ENCODE measurements at places on chromosomes 3 and 15.

DNA sequence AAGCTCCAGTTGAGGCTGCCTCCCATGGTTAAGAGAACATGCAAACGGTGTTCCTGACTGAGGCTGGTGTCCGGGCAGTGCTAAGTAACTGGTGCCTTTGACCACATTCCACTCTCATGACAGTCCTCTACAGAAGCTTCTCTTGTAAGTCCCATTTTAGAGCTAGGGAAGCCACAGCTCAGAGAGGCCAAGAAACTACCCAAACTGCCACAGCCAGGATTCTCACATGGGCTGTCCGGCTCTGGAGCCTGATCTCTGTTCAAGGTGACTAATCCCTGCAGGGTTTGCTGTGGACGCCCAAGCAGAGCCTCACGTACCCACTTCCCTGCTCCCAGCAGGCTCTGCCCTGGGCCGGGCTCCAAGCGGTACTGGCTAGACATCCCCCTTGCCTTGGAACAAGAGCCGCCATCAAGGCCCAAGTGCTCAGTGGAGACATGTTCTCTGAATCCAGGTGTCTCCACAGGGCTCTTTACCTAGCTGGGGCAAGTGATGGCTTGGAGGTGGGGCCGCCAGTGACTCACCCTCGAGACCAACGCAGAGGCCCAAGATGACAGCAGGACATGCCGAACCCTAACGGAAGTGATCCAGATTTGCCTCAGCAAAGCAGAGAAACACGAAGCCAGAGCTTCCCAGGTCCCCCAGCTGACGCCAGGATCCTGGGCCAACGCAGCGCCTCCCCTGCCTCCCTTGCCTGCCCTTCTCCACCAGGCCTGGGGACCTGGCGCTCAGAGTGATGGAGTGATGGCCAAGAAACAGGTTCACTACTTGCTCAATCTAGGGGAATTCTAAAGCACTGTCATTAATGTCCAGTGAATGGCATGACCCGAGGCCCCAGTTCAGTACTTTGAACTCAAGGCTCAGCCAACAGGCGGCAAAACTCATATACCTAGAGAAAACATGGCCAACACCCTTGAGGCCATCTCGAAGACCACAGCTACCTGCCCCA, 24.4 kb downstream of the KLHL25 start:
- no peak for DNase-seq

DNA sequence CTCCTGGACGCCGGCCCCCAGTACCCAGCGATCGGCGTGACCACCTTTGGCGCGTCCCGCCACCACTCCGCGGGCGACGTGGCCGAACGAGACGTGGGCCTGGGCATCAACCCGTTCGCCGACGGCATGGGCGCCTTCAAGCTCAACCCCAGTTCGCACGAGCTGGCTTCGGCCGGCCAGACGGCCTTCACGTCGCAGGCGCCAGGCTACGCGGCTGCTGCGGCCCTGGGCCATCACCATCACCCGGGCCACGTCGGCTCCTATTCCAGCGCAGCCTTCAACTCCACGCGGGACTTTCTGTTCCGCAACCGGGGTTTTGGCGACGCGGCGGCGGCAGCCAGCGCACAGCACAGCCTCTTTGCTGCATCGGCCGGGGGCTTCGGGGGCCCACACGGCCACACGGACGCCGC, 956 bp downstream of the ZIC1 start:
- DNase-seq = no peak

GRCh38 chr3:156787926-156788663, 38.1 kb upstream of the LEKR1 start:
- no peak for DNase-seq

DNA sequence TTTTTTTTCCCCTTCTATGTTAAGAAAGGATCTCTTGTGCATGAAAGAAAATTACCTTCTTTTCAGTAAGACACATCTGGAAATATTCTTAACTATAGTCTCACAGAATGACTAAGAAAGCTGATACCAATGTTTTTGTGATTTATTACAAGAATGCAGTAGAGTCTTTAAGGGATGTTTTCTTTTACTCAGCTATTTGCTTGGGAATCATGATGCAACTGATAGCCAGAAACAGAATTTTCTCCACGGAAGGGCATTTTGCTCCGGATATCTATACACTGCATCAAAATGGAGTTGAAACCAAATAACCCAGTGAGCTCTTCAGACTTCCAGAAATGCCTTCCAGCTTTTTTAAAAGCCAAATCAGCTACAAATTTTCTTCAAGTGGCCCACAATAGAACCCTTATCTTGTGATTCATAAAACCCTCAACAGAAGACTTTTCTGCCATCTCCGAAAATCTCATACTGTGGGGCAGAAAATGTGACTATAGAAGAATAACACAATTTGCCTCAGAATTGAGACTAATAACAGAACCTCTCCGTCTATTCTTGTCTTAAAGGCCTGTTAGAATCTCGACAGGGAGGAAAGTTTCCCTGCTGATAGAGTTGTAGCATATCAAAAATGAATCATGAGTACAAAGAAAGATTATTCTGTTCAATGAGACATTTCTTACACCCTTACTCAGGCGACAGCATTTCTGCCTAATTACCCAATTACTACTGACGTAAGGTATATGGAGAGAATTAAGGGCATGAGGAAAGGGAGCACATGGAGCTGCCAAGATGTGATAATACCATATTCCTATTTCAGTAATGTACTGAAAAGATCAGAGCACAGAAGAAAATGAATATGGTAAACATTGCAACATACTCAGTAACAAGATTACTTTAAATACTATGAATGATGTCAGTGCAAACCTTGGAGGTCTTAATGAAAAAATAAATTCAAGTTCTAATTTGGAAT, 900.1 kb downstream of the ROBO1 start:
- no peak for DNase-seq

- DNase-seq = no peak
These were observed 9.0 kb downstream of the DPH3 start for GRCh38 chr3:16255726-16256125.

GRCh38 chr15:98035577-98036010, 75.1 kb downstream of the ARRDC4 start:
- DNase-seq = no peak

DNA sequence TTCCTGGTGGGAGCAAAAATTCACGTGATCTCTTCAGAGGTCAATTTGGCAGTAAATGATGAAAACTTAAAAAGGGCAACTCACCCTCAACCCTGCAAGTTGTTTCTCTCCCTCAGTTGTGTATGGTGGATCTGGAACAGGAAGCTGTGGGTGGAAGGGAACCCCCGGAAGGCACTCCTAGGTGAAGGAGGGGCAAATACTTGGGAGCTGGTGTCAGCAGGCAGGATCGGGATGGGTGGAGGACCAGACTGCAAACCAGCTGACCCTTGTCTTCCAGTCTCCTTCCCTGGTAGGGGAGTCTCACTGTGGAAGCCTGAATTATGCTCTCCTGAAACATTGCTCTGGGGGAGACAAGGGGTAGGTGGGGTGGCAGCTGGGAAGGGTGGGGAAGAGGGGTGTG, 33.5 kb downstream of the PRR23E start:
- no peak for DNase-seq

GRCh38 chr15:73293773-73294172, 75.0 kb downstream of the HCN4 start:
- DNase-seq = no peak

GRCh38 chr3:15065550-15066007, 464 bp upstream of the MRPS25 start:
- DNase-seq = no peak

GRCh38 chr3:123388811-123389627, 59.9 kb downstream of the ADCY5 start:
- DNase-seq = no peak

DNA sequence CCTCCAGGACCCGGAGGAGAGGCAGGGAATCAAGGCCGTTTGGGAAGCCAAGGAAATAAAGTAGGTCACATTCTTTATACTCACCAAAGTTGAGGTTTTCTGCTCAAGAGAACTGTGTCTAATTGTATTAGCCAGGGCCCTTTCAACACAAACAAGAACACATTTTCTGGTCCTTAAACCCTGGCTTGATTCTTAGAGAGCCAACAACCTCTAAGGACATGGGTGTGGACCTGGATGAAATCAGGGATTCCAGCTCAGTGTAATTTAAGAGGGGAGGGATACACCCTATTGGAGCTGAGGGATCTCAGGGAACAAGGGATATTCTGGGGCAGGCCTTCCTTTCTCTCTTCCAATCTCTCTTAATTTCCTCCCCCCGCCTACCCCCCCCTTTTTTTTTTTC, 104.8 kb downstream of the COL6A6 start:
- DNase-seq = no peak

DNA sequence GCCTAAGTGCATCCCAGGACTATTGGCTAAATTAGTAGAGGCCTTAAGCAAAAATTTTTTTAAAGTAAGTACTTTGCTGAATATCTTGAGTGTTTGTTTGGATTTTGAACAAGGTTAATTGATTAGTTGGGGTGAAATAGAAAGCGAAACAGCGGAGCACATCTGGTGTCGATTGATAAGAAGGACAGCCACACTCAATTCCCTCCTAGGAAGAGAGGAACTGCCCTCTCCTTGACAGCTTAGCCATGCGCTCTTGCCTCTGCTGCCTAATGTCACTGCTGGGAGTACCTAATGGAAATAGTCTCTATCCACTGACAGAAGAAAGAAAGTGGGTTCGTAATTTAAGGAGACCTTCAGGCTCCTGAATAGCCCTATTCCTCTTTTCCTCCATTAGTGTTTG, 943.6 kb downstream of the DIPK2A start:
- DNase-seq = no peak

GRCh38 chr3:30341079-30341478, 265.3 kb upstream of the TGFBR2 start:
- DNase-seq = no peak

- DNase-seq = no peak
These were observed 2.4 kb downstream of the ZBTB11 start for GRCh38 chr3:101674518-101674917.

DNA sequence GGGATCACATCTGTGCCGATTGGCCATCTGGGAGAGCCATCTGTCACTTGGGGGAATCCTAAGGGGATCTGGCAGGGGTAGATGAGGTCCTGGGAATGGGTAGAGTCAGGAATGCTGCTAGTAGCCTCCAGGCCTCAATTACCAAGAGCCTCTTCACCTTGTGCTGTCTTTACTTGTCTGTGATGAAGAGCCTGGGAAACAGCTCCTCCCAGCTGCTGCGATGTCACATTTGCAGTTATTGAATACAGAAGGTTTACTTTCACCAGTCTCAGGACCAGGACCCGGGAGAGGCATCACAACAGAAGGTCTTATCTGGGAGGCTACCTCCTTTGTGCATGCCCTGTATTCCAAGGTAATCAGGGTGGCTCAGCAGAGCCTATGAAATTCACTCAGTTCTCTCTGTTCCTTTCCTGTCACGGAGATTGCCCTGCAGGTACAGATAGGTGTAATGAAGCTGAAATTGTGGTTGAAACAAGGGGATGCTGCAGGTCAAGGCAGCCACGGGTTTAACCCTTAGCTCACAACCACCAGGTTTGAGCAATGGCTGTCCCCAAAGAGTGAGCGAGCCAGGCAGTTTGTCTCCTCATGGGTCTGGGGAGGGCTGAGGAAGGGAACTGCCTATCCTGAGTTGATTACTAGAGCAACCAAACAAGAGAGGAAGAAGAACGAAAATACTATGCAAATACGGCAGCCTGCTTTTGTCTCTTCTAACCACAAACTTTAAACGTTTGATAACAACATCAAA, 298.9 kb upstream of the RORA start:
- no peak for DNase-seq

GRCh38 chr15:58431221-58432149, at the start of gene LIPC:
TSS of gene LIPC (plus strand) at chr15:58431991. CDS start at chr15:58432033, 42 bp downstream.
- DNase-seq = no peak

GRCh38 chr3:63863150-63864007, at the start of the genes ATXN7 and THOC7:
TSS of gene ATXN7 (plus strand) at chr3:63863867. CDS start at chr3:63912599, 48,732 bp downstream.
TSS of gene THOC7 (minus strand) at chr3:63863805. CDS start at chr3:63863790, 15 bp downstream.
- DNase-seq = peak; percentile 46

- DNase-seq = no peak
These were observed 43.5 kb downstream of the IFT57 start for GRCh38 chr3:108178676-108179075.

DNA sequence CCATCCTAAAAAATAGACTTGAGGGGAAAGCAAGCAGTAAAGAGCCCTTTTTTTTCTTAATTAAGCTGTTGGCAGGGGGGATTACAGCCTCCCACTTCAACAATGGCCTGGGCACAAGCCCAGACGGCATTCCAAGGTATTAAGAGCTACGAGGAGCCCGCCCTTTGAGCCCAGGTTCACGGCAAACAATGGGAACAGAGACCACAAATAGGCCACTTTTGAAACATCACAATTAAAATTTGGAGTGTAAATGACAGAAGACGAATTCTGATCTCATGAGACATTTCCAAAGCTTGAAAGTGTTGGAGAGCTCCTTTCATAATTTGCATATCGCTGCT, 8.9 kb downstream of the CHSY1 start:
- no peak for DNase-seq

- DNase-seq = no peak
These were observed 301.3 kb upstream of the IGF1R start for GRCh38 chr15:98347001-98347400.

DNA sequence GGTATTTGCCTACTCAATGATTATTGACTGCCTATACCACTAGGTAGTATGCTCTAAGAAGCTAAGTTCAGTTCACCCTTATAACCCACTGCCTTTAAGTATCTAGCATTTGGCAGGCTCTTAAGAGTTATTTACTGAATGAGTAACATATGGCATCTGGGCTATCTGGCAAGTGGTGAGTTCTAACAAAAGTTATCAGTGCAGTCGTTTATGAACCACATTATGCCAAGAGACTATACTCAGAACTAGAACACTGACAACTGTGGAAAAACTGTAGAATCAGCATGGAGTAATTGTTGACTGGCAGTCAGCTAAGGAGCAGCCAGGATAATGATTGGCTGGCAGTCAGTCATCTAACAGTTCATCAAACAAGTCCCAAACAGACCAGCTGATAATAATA, 25.8 kb downstream of the RAF1 start:
- no peak for DNase-seq

- DNase-seq = no peak
These were observed 17.0 kb upstream of the RPL29 start for GRCh38 chr3:52012699-52013098.

GRCh38 chr15:68578980-68579935, at the start of gene CORO2B:
TSS of gene CORO2B (plus strand) at chr15:68578993. CDS start at chr15:68579263, 270 bp downstream.
- DNase-seq = no peak

GRCh38 chr3:33315826-33316225, 38.6 kb downstream of the FBXL2 start:
- DNase-seq = no peak

DNA sequence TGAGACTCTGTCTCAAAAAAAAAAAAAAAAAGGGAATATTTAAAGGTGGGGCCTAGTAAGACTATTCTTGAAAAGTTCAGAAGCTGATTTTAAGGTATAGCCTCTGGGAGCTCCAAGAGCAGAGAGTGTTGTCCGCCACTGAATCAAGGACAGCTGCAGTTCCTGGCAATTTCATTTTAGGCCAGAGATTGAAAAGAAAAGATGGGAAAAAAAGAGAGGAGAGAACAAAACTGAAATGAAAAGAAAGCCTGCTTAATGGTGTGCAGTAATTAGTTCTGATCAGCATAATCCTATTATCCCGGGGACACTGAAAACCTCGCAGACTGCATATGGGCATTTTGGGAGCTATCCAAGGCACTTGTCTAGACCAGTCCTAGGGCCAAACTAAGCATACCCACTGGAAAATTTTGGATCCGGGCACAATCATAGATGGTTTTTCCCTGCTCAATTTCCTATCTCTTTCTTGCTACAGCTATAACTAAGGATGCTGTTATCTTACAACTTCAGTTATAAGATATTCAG, 43.2 kb downstream of the EHHADH start:
- no peak for DNase-seq

GRCh38 chr15:68653031-68653635, 74.3 kb downstream of the CORO2B start:
- DNase-seq = no peak

GRCh38 chr15:93179072-93179471, 90.1 kb upstream of the RGMA start:
- DNase-seq = no peak

- no peak for DNase-seq
These were observed 74.5 kb downstream of the MYLK start for GRCh38 chr3:123809597-123809996.

All from activated CD4-positive, alpha-beta T cell treated with anti-CD3 and anti-CD28 coated beads, Interleukin-2, amount 50 U/mL, for 24 hours (primary cell).